ENCODE measurements at places on chromosomes 16 and 17.

DNA sequence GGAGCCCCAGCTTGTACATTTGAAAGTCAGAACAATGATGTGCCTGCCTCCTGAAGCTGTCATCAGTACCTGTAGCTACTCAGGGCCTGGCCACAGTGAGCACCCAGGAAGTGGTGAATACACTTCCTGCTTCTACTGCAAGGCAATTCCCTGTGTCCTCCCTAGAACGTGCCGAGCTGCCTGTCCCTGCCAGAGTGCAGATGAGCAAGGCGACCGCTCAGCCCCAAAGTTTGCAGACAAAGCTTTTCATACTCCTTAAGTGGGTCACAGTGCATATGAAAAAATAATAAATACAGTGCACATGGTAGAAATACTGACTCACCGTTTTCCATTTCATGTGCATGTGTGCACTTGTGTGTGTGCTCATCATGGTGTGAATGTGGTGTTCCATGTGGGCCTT is 77.3 kb downstream of the MPRIP start:
- peak; percentile 24 for DNase-seq

DNA sequence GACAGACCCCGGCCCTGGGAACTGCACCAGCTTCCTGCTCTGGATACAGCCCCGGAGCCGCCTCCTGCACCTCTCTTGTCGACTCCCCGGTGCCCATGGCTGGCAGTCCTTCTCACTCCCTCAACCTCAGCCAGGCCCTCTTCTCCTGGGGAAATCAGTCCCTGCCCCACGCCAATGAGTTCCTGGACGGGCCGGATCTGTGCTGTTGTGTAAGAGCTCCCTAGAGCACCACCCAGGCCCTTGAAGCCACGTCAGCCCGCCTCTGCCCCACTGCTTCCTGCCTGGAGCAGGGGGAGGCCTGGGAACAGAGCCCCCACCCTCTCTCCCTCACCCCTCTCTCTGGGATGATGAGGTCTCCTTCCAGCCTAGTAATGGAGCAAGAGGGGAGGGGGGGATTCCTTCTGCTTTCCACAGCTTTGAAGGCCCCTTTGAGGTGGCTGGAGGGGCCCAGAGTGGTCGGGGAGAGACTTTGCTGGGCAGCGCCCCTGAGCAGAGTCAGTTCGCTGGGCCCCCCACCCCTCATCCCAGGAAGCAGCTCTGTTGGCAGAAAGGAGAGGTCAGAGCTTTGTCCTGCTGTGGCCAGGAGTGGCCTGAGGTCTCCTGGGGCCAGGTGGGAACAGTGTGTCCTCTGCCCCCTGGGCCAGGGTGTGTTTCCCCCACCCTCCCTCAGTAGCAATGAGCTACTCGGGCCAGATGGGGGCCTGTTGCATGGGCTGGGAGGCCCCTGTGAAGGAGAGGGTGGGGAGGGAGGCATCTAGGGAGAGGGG is 3.8 kb downstream of the PRR29 start:
- DNase-seq = no peak

GRCh38 chr17:51124640-51125503 is 4.2 kb upstream of the SPAG9 start:
- DNase-seq = no peak

- no peak for DNase-seq
Measured at GRCh38 chr17:41784207-41784744, 2.2 kb downstream of the JUP start.

DNA sequence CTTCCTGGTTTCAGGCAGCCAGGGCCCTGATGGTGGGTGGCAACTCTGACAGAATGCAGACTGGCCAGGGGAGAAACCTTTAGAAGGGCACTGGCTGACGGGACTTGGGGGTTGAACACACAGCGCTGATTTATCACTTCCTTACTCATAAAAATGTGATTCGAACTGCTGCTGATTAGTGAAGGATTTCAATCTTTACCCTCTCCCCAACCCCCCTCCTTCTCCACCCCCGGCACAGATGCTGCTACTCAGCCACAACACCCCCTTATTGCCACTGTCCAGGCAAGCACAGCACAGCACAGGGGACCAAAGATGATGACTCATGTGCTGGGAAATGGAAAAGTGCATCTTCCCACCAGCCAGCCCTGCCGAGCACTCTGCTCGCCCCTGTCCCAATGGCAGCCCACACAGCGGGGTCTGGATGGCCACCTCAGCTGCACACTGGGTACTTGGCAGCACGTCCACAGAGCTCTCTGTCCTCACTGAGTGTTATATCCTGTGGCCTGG is 70.1 kb downstream of the SMG6 start:
- no peak for DNase-seq
